ENCODE measurements at places on chromosomes 7 and 10. TPM values are rescaled to one million over a fixed set of nuclear protein-coding genes. Genes with fewer than 3 reads are reported as not detected.

MBL2 gene
- total RNA-seq: not detected

POU6F2 gene
- total RNA-seq: not detected

CALN1 gene
- not detected for total RNA-seq

GPC2 gene
- 17.2 TPM for total RNA-seq

CABCOCO1 gene
- total RNA-seq: not detected

NPY4R2 gene
- total RNA-seq: 26.9 TPM

LRRC18 gene
- not detected for total RNA-seq

MYL10 gene
- total RNA-seq: not detected

GIMAP6 gene
- total RNA-seq: 7.4 TPM

LARP4B gene
- 89.2 TPM for total RNA-seq

PAPSS2 gene
- total RNA-seq: 93.9 TPM

BAG3 gene
- total RNA-seq: 85.7 TPM

PLAU gene
- total RNA-seq: 0.75 TPM

PAPOLB gene
- not detected for total RNA-seq

PNLIPRP3 gene
- total RNA-seq: not detected

KLF14 gene
- not detected for total RNA-seq

SKIDA1 gene
- total RNA-seq: 0.27 TPM

NUTM2E gene
- total RNA-seq: not detected

ALDH18A1 gene
- 130 TPM for total RNA-seq

FAM237B gene
- total RNA-seq: not detected

GDF2 gene
- total RNA-seq: not detected

SPDYE2 gene
- not detected for total RNA-seq

HPSE2 gene
- not detected for total RNA-seq

GPR37 gene
- total RNA-seq: not detected

NPC1L1 gene
- total RNA-seq: 0.48 TPM

DPYSL4 gene
- 0.79 TPM for total RNA-seq

OR13A1 gene
- total RNA-seq: 0.48 TPM

LRIT1 gene
- total RNA-seq: not detected

RTKN2 gene
- total RNA-seq: 2.7 TPM

CCAR1 gene
- total RNA-seq: 51.3 TPM

RET gene
- total RNA-seq: 0.37 TPM

ASIC3 gene
- total RNA-seq: 4.3 TPM

AS3MT gene
- total RNA-seq: 3.4 TPM

PRXL2A gene
- total RNA-seq: 64.6 TPM

FGL2 gene
- total RNA-seq: 34.0 TPM

NMT2 gene
- 38.9 TPM for total RNA-seq

INHBA gene
- total RNA-seq: not detected

RAPGEF5 gene
- total RNA-seq: 91.6 TPM

CYP3A4 gene
- not detected for total RNA-seq

ADRA2A gene
- 19.1 TPM for total RNA-seq

PHYH gene
- total RNA-seq: 16.1 TPM

LRRN3 gene
- 0.27 TPM for total RNA-seq

SYNPO2L gene
- total RNA-seq: 0.14 TPM

TMEM140 gene
- 27.9 TPM for total RNA-seq

DIP2C gene
- total RNA-seq: 21.3 TPM

VENTX gene
- total RNA-seq: 0.27 TPM

UBE2H gene
- total RNA-seq: 34.8 TPM

CYP26A1 gene
- not detected for total RNA-seq

PLCE1 gene
- total RNA-seq: 67.9 TPM

LRRC61 gene
- 20.2 TPM for total RNA-seq

NCF1 gene
- 8.1 TPM for total RNA-seq

HOXA11 gene
- total RNA-seq: 4.5 TPM
